AG08396 (cell line): ENCODE measurements at places on chromosomes 1 and 21.

DNA sequence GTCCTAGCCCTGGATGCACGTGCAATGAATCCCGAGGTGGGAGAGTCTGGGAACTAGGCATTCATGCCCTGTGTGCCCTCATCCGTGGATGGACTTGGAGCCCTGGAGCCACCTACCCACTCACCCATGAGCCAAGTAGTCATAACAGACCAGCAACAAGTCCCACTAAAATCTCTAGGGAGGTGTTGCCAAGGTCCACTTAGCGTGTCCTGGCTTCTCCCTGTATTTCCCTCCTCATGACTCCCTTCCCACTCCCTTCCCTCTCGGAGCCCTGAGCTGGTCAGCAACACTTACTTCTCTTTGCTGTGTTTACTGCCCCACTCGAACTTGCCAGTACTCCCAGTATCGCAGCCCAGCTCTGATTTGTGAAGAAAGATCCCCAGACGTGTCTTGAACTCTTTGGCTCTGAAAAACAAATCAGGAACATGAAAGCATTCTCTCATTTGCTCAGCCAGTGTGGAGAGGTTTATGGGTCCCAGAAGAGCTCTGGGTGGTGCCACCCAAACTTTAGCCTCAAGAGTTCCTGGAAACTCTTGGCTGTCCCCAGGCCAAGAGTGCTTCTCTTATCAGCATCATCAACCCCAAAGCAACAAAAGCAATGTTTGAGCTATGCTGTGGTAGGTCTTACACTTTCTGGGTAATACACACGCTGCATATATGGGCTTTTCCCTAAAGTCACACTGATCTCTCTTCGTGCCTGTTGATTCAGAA lies 1.1 kb downstream of the RGS16 start:
- DNase-seq, result no peak

DNA sequence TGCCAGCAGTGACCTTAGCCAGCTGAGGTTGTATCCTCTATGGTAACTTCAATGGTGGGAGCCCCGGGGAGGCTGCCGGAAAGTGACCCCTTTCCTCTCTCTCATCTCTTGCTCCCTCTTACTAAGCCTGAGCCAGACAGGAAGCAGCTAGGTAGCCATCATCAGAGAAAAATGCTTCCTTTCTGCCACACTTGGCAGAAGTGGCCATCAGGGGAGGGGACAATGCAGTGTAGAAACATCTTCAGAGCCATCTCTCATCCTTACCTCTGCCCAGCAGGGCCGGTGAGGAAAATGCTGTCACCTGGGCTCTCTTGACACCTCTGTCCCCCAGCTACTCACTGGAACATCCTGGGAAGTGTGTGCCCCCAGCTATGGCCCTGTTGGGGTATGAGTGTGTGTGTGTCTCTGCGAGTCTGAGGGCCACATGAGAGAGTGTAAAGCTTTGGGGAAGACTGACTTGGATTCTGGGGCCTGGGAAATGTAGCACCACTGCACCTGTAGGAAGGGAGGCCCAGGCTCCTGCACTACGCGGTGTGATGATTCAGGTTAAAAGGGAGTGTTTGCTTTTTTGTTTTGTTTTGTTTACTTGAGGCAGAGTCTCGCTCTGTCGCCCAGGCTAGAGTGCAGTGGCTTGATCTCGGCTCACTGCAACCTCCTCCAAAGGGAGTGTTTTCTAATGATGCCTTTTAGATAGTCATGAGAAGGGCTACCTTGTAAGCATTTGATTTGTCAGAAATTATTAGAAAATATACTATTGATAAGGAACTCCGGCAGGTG lies 48.7 kb upstream of the CNTN2 start:
- no peak for DNase-seq

DNA sequence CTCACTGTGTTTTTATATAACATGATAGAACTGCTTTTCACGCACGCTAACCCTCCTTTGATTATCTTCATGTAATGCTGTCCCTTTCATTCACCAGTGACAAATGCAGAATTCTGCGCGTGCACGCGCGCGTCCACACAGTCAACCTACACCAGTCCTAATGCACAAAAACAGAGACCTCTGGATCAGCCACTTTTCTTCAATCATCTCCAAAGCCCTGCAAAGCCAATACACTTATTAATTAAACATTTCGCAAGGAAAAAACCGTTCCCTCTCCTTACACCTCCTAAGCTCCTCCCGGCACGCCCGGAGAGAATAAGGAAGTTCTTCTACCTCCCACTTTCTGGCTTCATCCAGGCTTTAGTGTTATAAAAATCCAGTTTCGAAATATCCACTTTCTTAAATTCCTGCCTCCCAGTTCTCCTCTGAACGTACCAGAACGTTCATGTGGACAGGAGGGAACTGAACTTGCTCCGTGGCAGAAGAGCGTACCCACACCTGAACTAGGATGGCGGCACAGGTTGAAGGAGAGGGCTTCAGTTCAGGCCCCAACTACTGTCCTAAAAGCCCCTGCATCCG lies 4.6 kb downstream of the LMX1A start:
- no peak for DNase-seq

DNA sequence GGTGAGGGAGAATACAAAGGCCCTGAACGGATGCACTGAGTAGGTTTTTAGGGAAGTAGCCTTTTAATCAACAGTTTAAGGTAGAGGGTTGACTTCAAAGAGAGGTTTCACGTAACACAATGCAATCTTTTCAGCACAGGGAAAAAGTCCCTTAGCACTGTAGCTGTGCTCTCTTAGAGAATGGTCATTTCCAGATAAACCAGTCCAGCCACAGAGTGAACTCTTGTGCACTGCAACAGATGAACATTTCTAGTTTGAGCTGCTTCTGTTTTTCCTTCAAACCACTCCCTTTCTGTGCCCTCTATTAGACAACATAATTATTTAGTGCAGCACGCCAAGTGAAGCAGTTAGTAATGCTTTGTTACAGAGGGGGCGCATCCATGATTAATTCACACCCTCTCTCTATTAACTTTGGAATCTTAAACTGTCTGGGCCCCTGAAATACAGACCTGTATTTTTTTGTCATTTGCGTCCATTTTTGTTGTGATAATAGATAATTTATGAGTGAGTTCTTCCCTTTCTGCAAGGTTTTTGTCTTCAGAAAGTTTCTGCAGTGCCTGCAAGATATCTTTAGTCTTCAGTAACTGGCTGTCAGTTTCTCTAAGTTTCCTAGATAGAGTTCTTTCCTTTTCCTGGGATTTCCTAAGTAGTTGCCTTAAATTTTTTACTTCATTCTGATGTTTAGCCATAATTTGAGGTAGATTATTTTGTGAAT lies 22.9 kb downstream of the LCA5L start:
- no peak for DNase-seq

DNA sequence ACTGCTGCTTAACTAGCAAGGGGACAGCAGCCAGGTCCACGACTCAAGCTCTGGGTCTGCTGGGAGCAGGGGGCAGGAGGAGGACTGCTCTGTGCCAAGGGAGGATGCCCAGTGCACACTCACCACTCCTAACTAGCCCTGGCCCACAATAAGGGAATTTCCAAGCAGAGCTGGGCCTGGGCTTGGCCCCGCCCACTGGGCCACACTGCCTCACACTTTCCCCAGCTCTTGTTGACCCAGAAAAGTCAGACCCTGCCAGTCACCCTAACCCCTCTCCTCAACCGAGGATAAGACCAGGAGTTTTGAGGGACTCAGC lies 18.7 kb downstream of the SLC9A1 start:
- no peak for DNase-seq
